ENCODE measurements at places on chromosomes 7 and 10.

GRCh38 chr7:134660242-134660785 lies 13.7 kb downstream of the BPGM start:
- no peak for DNase-seq

DNA sequence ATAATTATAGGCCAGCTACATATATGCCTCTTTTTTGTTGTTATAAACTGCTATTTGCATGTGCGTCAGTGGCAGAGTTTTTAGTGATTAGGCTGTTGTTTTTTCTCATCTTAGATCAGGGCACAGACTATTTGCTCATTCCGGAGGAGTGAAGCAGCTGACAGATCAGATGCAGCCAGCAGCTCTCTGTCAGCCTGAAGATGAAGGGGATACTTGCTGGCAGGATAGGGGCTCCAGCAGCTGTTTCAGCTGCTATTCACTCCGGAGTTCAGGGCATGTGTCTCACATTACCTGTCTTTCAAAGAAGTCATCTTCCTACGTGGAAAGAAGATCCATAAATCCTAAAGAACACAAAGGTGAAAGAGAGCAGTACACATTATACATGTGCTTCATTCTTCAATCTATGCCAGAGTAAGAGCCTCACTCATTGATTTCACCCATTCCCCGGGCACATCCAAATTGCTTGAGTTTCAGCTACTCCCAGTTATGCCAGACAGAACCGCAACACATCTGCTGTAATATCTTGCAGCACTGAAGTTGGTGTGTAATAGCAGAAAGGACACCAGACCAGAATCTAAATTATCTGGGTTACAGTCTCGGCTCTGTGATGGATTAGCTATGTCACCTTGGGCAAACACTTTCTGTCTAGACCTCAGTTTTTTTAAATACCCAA lies 182.8 kb upstream of the CHRM2 start:
- peak; percentile 3 for DNase-seq

DNA sequence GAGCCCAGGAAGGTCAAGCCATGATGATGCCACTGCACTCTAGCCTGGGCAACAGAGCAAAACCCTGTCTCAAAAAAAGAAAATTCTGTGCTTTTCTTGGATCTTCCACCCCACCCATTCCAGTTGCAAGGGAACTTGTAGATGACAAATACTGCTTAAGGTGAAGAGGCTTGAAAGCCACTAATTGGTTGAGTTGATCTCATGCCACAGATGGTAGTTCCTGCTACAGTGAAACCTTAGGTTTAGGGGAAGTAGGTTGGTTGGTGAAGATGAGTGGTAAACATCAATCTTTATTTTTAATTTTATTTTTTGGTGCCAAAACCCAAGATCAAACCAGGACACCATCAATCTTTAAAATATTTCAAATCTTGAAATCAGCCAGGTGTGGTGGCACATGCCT lies 2.9 kb upstream of the GDI2 start:
- no peak for DNase-seq

GRCh38 chr7:83684928-83685327 lies 36.0 kb upstream of the SEMA3E start:
- peak; percentile 7 for DNase-seq

DNA sequence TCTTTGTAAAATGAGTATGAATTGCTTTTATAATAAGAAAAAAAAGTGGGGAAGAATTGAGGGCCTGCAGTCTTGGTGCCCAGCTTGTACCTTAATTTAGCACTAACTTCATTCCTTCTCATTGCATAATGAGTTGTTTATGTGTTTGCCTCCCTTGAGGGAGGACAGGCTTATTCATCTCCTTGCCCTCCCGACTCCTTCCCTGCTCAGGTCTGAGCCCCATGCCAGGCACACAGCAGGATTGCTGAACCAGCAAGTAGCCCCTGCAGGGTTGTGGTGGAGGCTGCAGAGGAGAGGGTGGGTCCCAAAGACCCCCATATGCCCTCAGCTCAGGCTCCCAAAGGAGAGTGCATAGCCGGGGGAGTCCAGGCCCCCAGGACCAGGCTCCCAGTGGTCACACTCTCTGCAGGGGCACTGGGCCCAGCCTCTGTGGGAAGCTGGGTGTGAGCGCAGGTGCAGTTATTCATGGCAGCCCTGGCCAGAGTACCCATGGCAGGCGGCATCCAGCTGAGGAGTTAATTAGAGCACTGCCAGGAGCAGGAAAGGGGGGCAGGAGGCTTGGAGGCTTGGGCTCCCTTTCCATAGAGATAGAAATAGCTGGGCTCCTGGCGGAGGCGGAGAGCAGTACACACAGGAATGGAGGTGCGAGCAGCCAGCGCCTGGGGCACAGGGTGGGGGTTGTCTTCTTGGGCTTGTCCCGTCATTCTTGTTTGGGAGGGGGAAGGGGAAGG lies 28.2 kb upstream of the GOLGA7B start:
- DNase-seq: peak; percentile 6

DNA sequence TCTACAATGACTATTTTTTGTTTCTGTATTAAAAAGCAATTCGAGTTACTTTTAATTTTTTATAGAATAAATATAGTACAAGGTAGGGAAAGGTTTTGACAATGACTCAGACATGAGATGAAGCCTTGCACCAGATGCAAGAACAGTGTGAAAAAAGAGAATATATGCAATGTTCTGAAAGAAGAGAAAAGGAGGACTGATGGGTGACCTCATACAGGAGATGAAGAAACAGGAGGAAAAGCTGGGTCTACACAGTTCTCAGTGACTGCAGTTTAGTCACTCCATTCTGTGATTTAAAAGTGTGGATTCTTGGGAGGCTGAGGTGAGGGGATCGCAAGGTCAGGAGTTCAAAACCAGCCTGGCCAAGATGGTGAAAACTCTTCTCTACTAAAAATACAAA lies 38.3 kb upstream of the YAE1 start:
- DNase-seq: peak; percentile 51

DNA sequence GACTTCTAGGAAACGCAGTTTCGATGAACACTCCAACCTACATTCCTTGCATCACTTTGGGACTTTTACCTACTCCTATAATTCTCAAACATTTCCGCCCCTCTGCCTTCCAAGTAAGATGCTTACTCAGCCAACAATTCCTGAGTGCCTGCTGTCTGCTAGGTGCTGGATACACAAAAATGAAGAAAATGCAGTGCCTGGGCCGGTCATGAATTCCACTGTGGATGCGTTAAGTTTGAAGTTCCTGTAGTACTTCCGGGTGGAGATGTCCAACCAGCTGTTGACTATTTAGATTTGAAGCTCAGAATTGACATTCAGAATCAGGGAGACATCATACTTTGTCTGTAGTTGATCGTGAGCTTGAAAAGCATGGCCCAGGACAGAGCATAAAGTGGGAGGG lies 89.2 kb downstream of the LYZL1 start:
- DNase-seq: no peak

- no peak for DNase-seq
Observed at GRCh38 chr10:27258838-27259812, 18.5 kb upstream of the ACBD5 start.

DNA sequence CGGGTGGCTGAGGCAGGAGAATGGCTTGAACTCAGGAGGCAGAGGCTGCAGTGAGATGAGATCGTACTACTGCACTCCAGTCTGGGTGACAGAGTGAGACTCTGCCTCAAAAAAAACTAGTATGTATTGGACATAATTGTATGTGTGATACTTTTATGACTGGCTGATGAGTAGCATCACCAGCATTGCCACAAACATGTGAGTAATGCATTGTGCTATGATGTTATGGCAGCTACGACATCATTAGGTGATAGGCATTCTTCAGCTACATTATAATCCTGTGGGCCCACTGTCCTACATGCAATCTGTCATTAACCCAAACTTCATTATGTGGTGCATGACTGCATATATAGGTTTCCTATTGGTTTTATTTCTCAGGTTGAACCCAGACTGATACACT lies 352.4 kb downstream of the GALNT17 start:
- no peak for DNase-seq

DNA sequence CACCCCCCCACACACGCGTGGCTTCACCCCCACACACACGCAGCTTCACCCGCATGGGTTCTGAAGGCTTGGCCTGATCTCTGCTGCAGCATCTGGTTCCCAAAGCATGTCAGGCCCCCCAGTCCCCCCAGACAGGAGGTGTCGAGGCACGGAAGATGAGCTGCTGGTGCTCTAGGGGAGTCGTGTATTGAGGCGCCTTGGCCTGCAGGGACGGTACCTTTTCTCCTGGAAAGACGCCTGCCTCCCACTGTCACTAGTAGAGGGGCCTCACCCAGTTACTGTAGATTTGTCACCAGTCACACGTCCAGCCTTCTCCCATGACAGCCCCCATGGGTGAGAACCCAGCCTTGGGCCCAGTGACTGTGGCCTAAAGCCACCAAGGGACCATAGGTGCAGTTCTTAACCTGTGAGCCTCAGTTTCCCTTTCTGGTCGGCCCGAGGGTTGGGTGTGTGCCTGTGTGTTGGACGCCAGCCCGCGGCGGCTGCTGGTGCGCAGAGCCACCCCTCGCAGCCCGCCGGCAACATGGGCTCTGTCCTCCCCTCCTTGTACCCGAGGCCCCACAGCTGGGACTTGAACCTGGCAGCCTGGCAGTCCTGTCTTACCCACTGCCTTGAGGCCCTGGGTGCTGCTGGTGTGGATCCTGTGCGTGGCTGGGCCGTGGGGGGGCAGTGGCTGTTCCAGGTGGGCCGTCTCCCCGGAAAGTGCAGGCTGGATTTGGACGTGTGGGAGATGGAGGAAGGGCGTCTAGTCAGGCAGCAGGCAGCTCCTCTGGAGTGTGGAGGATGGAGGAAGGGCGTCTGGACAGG lies 81.7 kb downstream of the NKX6-2 start:
- no peak for DNase-seq

DNA sequence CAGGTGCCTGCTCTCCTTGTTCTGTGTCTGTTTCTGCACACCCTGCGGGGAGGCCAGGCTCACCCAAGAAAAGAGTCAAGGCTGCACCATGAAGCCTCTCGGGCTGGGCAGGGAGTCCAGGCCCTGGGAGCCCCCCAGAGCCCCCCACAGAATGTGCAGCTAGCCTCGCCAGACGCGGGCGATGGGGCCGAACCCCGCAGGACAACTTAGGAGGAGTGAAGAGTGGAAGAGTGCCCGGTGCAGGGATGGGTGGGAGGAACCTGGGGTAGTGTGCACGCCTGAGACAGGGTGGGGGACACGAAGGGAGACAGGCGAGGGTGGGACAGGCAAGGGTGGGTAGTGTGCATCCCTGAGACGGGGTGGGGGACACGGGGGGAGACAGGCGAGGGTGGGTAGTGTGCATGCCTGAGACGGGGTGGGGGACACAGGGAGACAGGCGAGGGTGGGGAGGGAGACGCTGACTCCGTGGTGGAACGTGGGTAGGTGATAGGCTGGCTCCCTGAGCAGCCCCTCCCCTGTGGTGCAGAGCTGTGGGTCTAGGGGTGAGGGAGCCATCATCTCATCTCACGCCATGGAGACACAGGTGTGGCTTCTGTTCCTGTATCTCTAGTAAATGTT lies 615.4 kb downstream of the DNAJB6 start:
- no peak for DNase-seq

DNA sequence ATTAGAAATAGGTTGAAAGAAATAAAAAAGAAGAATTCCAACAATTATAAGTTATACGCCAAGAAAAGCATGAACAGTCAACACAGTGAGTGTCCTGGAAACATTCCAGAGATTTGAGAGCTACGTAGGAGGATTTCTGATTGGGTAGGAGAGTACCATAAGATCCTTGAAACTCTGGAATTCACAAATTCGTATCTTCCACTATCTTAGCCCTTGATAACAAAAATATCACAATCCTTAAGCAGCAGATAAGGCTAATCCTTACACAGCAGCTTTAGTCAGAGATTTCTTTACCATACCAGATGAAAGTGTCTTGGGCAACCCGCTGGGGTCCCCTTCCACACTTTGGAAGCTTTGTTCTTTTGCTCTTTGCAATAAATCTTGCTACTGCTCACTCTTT lies 8.2 kb downstream of the TPK1 start:
- DNase-seq: peak; percentile 96

GRCh38 chr10:63628526-63629362 lies 107.5 kb downstream of the REEP3 start:
- peak; percentile 38 for DNase-seq

DNA sequence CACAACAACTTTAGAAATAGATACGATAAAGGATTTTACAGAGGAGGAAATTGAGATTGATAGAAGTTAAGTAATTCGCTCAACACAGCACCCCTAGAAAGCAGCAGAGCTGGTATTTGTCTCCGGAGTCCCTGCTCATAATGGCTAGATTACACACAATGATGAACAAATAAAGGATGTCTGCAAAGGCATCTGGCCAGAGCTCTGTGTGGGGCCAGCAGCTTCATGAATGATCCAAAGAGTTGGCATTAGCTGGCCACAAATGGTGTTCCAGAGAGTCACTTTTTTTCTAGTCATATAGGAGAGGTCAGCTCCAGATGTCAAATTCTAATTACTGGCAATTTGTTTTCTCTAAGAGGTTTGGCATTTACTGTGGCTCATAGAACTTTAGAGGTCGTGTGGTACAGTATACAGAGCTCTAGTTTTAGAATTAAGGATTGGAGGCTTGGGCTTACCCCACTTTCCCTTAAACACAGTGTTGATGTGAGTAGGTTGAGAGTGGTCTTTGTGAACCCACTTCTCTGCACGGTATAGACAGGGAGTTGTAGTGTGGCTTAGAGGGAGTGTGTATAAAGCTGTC lies 186.2 kb downstream of the BICC1 start:
- DNase-seq: no peak

- no peak for DNase-seq
Observed at GRCh38 chr7:67947646-67948045, 951.0 kb downstream of the TYW1 start.

- DNase-seq: peak; percentile 73
Observed at GRCh38 chr7:31735991-31736982, 49.3 kb downstream of the PPP1R17 start.

- no peak for DNase-seq
Observed at GRCh38 chr7:136348542-136349192, 371.5 kb upstream of the MTPN start.

GRCh38 chr7:30800785-30801252 lies 29.6 kb downstream of the MINDY4 start:
- DNase-seq: peak; percentile 88

GRCh38 chr10:70738006-70738760 lies 47.0 kb downstream of the TBATA start:
- no peak for DNase-seq

DNA sequence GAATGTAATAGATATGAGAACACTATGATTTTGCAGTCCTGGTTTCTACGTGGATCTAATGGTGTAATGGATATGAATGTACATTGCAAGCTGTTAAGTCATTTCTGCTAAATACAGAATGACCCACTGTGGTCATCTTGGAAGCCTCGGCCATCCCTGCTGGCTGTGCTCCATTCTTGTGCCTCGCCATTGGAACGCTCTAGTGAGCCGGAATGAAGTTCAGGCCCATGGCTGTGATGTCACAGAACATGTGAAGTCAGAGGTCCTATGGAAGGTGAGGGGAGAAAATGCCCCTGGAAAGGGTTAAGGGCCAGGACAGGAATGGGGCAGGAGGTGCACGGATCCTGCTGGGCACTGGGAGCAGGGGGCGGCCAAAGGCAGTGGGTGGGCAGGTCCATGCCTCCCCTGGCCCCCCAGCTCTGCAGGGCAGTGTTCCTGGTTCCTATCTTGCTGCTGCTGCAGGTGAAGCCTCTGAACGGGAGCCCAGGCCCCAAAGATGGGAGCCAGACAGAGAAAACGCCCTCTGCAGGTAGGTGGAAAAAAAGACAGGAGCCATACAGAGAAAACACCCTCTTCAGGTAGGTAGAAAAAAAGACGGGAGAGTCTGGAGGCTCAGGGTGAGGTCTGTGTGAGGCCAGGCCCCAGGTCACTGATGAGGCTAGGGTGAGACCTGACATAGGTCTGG lies at the start of gene LLCFC1:
Gene LLCFC1, plus strand, starts transcription at position 259 of the 685 bp plus-strand sequence. Its CDS starts 138 bp downstream, at position 397.
- DNase-seq: no peak

- DNase-seq: peak; percentile 45
Observed at GRCh38 chr7:144454256-144455039, 51.0 kb upstream of the NOBOX start.

Measured in choroid plexus epithelial cell (primary cell).